Glutamatergic neuron (in vitro differentiated cells): ENCODE measurements at places on chromosomes 5 and 9. TPM values are rescaled to one million over a fixed set of nuclear protein-coding genes. Genes with fewer than 3 reads are reported as not detected.

- peaks cover 1% of the 10 kb centered on the region for H3K27me3 ChIP-seq
- H3K4me1 ChIP-seq: peaks cover 2% of the 10 kb centered on the region
- H3K36me3 ChIP-seq: peaks cover 15% of the 10 kb centered on the region
- no peak overlapping the region for H3K27ac ChIP-seq
Observed at GRCh38 chr9:113929634-113930389, 53.7 kb downstream of the ZNF618 start.

- H3K27ac ChIP-seq: no peak overlapping the region
- no peaks in the 10 kb centered on the region for H3K36me3 ChIP-seq
- H3K4me1 ChIP-seq: no peaks in the 10 kb centered on the region
- H3K4me3 ChIP-seq: no peak overlapping the region
- H3K27me3 ChIP-seq: no peaks in the 10 kb centered on the region
- no peak for DNase-seq
Observed at GRCh38 chr9:120758544-120758943, 34.7 kb downstream of the FBXW2 start.

ZNF618 gene
- 114 TPM for total RNA-seq

DNA sequence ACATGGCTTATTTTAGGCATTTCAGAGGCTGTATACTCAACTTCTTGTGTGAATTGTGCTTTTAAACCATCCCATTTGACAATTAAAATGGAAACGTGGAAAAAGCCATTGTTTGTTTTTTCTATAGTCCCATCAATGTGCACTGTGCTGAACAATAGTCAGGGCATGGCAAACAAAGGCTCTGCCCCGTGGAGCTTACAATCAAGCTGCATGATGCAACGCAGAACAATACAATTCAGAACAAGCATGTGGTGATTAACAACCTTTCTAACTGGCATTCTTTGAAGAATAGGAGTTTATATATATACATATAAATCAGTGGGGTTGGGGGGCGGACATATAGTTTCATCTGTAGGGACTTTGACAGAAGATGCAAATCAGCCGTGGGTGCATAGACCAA, 2125.4 kb upstream of the WWC1 start:
- H3K27me3 ChIP-seq: no peaks in the 10 kb centered on the region
- H3K4me1 ChIP-seq: peaks cover 10% of the 10 kb centered on the region
- H3K36me3 ChIP-seq: no peaks in the 10 kb centered on the region
- no peak overlapping the region for H3K27ac ChIP-seq
- no peak for DNase-seq

DNA sequence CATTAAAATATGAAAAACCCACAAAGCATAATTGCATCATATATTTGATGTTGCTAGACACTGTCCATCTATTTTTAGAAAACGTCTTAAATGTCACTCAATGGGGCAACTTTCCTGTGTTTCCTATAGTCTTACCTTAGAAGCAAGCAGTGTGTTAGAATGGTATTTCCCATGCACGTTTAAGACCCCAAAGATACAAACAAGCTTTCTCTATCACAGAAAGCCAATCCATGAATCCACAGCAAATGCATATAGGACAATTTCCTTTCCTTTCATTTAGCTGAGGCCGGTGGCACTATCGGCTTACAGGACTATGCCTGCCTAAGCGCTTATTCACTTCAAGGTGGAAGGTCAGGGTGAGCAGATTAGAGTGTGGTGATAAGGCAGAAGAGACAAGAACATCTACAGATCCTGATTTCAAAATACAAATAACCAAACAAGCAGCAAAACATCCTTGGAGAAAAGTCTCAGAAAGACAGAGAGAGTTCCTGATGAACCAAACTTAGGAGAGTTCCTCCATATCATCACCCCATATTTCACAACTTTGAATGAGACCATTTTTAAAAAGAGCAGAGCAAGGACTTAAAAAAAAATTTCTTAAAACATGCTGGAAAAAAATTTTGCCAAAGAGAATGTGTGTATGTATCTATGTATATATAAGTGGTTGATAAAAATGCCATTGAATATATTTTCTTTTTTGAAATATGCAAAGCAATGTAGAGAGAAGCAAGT, 57.2 kb downstream of the MEF2C start:
- H3K27ac ChIP-seq: peak overlapping the region; percentile 40
- H3K36me3 ChIP-seq: no peaks in the 10 kb centered on the region
- H3K4me1 ChIP-seq: peaks cover 29% of the 10 kb centered on the region

DNA sequence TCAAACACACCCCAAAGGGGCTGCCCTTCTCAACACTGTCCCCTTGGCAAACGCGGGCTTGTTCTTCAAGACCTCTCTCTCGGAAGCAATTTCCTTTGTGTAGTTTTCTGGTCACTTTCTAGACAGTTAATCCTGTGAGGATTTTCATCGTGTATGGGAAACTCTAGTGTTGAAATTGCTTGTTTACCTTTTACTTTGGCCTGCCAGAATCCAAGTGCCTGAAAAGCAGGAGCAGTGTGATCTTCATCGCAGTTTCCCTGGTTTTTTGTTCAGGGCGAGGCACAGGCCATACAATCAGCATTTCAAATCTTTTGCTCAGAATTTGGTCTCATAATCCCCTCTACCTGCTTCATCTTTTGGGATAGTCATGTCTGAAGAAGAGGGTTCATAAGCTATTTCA, 115.7 kb upstream of the C9orf72 start:
- H3K36me3 ChIP-seq: peaks cover 8% of the 10 kb centered on the region
- no peak overlapping the region for H3K4me3 ChIP-seq
- H3K27me3 ChIP-seq: peaks cover 3% of the 10 kb centered on the region
- no peak overlapping the region for H3K27ac ChIP-seq
- no peak for DNase-seq

DNA sequence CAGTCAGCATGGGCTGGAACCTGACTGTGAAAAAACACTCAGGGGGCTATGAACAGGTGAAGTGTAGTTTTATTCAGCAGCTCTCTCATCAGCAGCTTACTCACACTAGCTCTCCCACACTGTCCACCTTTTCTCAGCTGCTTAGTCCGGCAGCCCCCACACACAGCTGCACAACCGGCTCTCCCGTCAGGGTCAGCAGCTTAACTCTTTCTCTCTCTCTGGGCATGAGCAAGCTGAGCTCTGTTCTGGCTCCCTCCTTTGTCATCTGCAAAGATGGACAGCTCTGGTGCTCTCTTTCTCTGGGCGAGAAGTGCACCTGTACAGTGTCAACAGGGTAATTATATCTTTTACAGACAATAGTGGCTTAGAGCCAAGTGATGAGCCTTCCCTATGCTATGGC, 8.2 kb downstream of the DMAC1 start:
- no peaks in the 10 kb centered on the region for H3K4me1 ChIP-seq
- H3K27ac ChIP-seq: no peak overlapping the region
- H3K27me3 ChIP-seq: peaks cover 2% of the 10 kb centered on the region
- H3K36me3 ChIP-seq: no peaks in the 10 kb centered on the region

SEC24A gene
- total RNA-seq: 23.8 TPM

- peaks cover 2% of the 10 kb centered on the region for H3K4me1 ChIP-seq
- H3K4me3 ChIP-seq: no peak overlapping the region
- H3K36me3 ChIP-seq: no peaks in the 10 kb centered on the region
Observed at GRCh38 chr5:174273325-174273724, 227.8 kb downstream of the NSG2 start.

TMEFF1 gene
- total RNA-seq: 171 TPM

DNA sequence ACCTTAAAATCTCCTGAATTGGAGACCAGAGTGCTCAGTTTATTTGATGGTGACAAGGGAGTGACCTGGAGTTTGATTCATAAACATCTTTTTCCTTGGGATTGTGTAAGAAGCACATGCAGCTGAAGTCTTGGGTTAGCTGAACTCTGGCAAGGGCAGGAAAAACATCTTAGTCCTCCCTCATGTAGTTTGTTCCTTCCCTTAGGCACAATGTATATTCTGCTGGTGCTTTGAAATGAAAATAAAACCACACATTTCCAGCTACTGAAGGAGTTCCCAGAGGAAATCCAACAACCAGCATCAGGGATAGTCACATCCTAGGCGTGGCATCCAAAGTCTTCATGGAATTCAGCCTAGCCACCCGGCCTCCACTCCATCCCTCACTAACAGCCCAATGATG, 95.2 kb upstream of the PAPPA start:
- no peak overlapping the region for H3K27ac ChIP-seq
- no peaks in the 10 kb centered on the region for H3K27me3 ChIP-seq
- no peak for DNase-seq
- H3K4me3 ChIP-seq: no peak overlapping the region
- no peaks in the 10 kb centered on the region for H3K36me3 ChIP-seq
- no peaks in the 10 kb centered on the region for H3K4me1 ChIP-seq

DNA sequence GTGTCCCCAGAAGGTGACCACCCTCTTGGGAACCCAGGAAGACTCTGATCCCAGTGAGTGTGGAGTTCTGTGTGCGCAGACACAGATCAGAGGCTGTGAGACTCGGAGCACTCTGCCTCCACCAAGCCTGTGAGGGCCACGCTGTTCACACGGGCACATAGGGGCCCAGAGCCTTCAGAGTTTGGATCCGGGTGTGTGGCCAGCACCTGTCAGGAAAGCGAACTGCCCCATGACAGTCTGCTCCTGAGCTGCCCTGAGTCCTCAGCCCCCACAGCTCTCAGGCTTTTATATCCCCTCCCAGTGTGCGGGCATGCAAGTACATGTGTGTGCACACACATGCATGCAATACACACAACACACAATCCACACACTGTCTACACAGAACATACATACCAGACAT, 161.8 kb upstream of the IRX2 start:
- no peak for DNase-seq
- H3K27me3 ChIP-seq: peaks cover 3% of the 10 kb centered on the region
- no peak overlapping the region for H3K27ac ChIP-seq

- peaks cover 4% of the 10 kb centered on the region for H3K36me3 ChIP-seq
- no peak overlapping the region for H3K4me3 ChIP-seq
- no peak overlapping the region for H3K27ac ChIP-seq
- no peak for DNase-seq
- H3K27me3 ChIP-seq: no peaks in the 10 kb centered on the region
Observed at GRCh38 chr5:179051784-179052183, 8.4 kb upstream of the ZNF354C start.

CCDC192 gene
- not detected for total RNA-seq

ALDH1A1 gene
- total RNA-seq: not detected

DNA sequence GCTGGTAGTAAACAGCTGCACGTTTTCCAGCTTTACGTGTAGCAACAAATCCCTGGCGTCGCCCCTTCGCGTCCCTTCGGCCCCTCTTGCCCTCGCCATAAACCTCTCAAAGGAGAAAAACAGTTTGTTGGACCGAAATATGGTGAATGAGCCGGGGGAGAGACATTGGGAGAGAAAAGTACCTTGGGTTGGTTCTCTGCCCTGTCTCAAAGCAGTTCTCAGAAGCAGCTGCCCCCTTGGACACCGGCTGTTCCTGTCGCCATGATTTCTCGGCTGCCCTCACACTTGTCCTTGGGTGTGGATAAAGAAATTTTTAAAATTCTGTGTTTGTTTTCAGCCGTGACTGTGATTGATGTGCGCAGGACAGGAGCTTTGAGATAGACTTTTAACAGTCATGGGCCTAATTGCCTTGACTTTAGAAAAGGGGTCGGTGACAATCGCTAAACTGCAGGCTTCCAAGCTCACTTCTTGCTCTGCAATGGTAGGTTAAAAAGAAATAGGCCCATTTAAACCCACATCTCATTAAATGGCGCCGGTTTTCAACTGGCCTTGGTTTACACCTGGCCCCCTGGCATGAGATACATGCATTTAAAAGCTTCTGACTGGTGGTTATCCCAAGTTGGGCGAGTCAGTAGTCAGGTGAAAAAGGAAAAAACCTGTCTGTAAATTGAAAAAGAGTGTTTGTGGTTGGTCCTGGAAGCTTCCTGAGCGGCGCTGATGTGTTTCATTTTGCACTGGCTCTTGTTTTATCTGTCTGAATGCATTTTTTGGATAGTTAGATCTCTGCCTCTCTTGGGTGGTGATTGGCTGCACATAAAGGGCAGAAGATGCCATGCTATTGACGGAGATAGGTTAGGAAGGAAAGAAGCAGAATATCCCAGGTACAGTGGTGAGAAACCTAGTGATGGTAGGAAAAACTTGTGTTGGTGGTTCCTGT, 983 bp downstream of the RCL1 start:
- no peaks in the 10 kb centered on the region for H3K36me3 ChIP-seq
- H3K27me3 ChIP-seq: peaks cover 9% of the 10 kb centered on the region
- H3K27ac ChIP-seq: peak overlapping the region; percentile 83
- no peak for DNase-seq
- peak overlapping the region; percentile 92 for H3K4me3 ChIP-seq

SLC36A2 gene
- total RNA-seq: not detected

- H3K36me3 ChIP-seq: peaks cover 6% of the 10 kb centered on the region
- no peak overlapping the region for H3K27ac ChIP-seq
- H3K27me3 ChIP-seq: peaks cover 3% of the 10 kb centered on the region
Observed at GRCh38 chr9:107810461-107810961, 320.9 kb upstream of the KLF4 start.

GRCh38 chr9:31071606-31072286, 1312.7 kb upstream of the ACO1 start:
- DNase-seq: no peak
- H3K27ac ChIP-seq: no peak overlapping the region
- H3K36me3 ChIP-seq: no peaks in the 10 kb centered on the region
- H3K27me3 ChIP-seq: no peaks in the 10 kb centered on the region

- peaks cover 5% of the 10 kb centered on the region for H3K36me3 ChIP-seq
- no peaks in the 10 kb centered on the region for H3K4me1 ChIP-seq
- no peak overlapping the region for H3K27ac ChIP-seq
- H3K4me3 ChIP-seq: no peak overlapping the region
Observed at GRCh38 chr5:42929871-42930270, 110.2 kb downstream of the ANXA2R start.

PCDHGA2 gene
- total RNA-seq: 3.0 TPM

GRCh38 chr5:143470120-143470519, 66.6 kb upstream of the NR3C1 start:
- no peak overlapping the region for H3K27ac ChIP-seq
- no peaks in the 10 kb centered on the region for H3K27me3 ChIP-seq
- no peak overlapping the region for H3K4me3 ChIP-seq
- peaks cover 5% of the 10 kb centered on the region for H3K36me3 ChIP-seq
- no peak for DNase-seq

INSL4 gene
- total RNA-seq: not detected

- peaks cover 3% of the 10 kb centered on the region for H3K4me1 ChIP-seq
- no peaks in the 10 kb centered on the region for H3K36me3 ChIP-seq
- no peak overlapping the region for H3K27ac ChIP-seq
- DNase-seq: no peak
- peak overlapping the region; percentile 91 for H3K4me3 ChIP-seq
Observed at GRCh38 chr5:96660971-96661854, 963 bp upstream of the CAST start.

- H3K27me3 ChIP-seq: no peaks in the 10 kb centered on the region
- no peak overlapping the region for H3K27ac ChIP-seq
- no peak overlapping the region for H3K4me3 ChIP-seq
Observed at GRCh38 chr5:89302102-89302891, 419.3 kb upstream of the MEF2C start.

GRCh38 chr9:127923046-127923445, 6.2 kb upstream of the ST6GALNAC4 start:
- DNase-seq: no peak
- H3K27ac ChIP-seq: no peak overlapping the region
- H3K27me3 ChIP-seq: peaks cover 9% of the 10 kb centered on the region
- peaks cover 3% of the 10 kb centered on the region for H3K4me1 ChIP-seq
- no peaks in the 10 kb centered on the region for H3K36me3 ChIP-seq

GRCh38 chr5:150305557-150305956, 2.9 kb upstream of the ARSI start:
- no peaks in the 10 kb centered on the region for H3K27me3 ChIP-seq
- DNase-seq: no peak
- no peak overlapping the region for H3K27ac ChIP-seq
- no peaks in the 10 kb centered on the region for H3K36me3 ChIP-seq
- peaks cover 38% of the 10 kb centered on the region for H3K4me1 ChIP-seq
- H3K4me3 ChIP-seq: no peak overlapping the region
